ENCODE measurements at places on chromosomes 4 and X.

DNA sequence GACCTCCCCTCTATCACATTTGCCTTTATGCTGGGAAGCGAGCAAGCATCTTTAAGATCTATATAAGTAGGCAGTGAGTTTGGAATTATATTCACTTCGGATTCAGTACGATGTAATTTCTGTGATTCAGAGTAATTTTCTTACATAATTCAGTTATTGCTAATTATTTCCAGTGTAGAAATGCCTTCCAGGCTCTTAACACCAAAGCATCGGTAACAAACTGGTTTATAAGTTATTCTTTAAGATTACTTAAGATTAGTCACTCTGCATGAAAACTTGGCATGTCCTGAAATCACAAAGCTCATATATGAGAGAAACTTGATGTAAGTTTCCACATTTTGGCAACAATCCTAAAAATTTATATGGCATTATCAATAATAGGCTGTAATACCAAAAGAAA, 120.8 kb downstream of the ADAMTS3 start:
- no peak for DNase-seq

- DNase-seq = no peak
These were observed 182.1 kb upstream of the MAP3K15 start for GRCh38 chrX:19697416-19697815.

GRCh38 chr4:121958777-121959176, 6.9 kb upstream of the TRPC3 start:
- DNase-seq = no peak

DNA sequence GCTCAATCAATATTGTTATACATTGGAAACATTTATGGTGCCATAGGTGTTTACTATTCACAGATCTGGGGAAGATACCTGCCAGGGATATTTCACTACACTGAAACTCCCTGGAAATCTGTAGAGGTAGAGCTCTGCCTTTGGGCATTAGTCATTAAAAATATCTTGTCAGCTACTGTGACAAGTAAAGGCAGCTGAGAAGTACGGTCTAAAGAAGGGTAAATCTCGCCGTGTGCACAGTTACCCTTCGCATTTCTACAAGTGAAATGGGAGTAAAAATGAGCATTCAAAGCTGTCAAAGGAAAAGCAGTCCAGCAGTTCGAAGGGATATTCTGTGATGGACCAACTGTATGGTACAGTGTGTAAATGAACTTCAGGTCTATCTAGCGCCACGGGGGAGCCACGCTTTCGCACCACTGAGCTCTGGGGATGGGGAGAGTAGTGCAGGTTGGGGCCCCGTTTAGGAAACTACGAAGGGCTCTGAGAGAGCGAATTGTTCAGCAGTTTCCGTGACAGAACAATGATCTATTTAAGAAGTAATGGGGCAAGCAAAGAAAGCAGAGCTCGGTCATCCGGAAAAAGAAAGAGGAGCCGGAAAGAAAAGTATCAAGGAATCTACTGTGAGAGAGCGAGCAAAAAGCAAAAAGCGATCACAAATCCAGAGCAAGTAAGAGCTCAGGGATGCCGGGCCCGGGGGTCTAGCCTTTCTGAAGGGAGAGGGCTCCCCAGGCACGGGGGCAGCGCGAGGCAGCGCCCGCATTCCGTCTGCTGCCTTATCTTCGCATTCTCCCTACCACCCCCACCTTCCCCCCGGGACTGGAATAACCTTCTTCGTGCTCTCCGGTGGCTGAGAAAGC, 646 bp downstream of the TIGD4 start:
- no peak for DNase-seq

DNA sequence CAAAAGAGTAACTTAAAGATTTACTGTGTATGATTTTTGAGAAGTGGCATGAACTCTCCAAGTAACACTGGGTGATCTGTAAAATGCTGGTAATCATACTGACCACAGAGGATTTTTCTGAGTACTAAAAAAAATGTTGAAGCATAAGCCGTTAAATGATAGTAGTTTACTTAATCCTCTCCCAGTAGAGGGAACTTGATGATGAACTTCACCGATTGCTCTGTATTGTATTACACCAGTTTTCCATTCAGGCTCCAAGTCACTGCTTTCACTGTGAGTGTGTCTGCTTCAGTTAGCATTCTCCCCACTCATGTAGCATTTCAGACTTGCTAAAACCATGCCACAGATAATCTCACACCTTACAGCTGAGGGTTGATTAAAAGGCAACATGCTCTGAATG, 294.1 kb downstream of the GBA3 start:
- DNase-seq = no peak

- DNase-seq = no peak
These were observed 116.5 kb downstream of the MAML3 start for GRCh38 chr4:140037353-140038030.

DNA sequence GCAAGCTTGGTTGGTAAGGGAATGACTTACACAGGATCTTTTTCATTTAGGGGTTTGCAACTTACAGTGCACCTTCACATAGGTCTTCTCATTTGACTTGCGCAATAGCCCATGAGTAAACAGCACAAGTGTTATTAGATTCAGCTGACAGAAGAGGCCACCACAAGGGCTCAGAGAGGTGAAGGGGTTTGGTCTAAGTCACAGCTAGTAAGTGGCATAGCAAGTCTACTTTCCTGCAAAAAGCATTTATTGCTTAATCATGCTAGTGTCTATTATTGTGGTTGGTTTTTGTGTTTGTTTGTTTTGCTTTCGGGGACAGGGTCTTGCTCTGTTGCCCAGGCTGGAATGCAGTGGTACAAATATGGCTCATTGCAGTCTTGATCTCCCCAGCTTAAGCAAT, 83.3 kb downstream of the SPRY1 start:
- no peak for DNase-seq

DNA sequence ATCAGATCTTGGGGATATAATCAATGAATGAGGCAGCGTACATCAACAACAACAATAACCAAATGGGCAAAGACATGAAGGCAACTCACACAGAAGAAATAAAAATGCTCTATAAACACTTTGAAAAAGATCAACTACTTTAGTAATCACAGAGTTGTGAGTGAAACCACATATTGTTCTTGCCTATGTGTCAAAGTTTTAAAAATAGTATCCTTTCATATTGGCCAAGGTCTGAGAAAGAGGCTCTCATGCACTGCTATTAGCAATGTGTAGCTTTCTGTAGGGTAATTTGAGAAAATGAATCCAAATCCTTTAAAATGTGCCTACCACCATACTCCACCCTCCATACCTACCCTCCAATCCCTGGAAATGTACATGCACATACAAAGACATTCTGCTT, 25.0 kb downstream of the COQ2 start:
- no peak for DNase-seq
